ENCODE measurements at places on chromosomes 2 and 18.

DNA sequence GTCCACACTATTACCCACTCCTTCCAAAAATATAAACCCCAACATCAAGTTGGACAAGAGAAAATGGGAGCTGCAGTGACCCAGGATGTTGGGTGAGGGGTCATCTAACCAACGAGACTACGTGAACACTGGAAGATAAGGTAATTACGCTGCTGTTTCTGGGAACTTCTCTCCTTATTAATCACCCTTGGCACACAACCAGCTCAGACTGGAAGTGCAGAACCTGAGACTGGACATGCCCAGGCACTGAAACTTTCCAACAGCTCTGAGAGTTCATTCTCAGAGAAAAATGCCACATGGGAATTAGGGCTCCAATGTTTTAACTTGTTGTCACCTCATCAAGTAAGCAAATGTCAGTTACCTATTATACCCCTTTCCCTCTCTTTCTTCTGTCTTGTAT, 135.3 kb downstream of the CCDC148 start:
- no peak for DNase-seq

GRCh38 chr2:231683292-231684235, 24.8 kb upstream of the PTMA start:
- DNase-seq: no peak

DNA sequence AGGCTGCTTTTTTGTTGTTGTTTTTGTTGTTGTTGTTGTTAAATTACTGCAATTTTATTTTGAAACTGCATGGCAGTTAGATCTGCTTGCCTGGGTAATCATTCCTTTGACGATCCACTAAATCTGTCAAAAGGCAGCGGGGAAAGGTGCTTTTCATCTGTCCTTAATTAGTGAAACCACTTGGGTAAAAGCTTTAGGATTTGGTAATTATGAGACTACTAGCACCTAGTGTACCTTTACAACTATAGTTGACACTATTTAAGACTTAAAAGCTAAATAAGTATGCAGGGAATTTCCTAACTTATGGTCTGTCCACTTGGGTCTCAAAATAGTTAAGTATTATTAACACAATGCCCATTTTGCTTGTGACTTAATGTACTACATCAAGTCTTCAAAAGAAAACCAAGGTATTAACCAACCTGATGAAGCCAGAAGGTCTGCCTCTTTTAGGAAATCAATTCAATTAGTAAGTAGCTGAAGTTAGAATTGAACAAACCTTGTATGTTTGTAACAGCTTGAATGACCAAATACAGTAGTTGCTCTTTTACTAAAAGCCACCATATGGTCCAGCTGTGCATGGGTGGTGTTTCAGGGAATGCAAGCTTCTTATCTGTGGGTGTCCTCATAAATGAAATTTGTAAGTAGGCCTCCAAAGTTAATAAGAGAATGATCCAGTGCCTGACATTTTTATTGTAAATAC, 44.8 kb downstream of the NAB1 start:
- no peak for DNase-seq

DNA sequence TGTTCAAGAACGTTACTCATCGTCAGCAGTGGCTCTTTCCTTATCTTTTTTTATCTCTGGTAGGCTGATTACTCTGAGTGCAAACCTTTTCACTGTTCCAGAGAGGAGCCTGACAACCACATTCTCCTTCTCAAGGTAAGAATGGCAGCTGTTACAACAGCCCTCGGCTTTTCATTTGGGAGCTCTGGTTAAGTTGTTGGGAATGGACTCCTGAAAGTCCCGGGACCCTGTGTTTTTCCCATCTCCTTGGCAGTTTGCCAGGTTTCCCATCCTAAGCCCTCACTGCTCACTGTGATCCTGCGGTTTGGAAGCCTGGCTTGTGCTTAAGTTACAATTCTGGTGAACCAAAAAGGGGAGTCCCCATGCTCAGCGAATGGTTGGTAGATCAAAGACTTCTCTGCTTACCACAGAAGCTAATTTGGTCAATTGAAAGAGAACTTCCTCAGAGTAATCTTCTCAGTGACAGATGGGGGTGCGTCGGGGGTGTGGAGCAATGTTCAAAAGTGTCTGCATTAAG, 122.3 kb downstream of the LYPD6B start:
- no peak for DNase-seq

DNA sequence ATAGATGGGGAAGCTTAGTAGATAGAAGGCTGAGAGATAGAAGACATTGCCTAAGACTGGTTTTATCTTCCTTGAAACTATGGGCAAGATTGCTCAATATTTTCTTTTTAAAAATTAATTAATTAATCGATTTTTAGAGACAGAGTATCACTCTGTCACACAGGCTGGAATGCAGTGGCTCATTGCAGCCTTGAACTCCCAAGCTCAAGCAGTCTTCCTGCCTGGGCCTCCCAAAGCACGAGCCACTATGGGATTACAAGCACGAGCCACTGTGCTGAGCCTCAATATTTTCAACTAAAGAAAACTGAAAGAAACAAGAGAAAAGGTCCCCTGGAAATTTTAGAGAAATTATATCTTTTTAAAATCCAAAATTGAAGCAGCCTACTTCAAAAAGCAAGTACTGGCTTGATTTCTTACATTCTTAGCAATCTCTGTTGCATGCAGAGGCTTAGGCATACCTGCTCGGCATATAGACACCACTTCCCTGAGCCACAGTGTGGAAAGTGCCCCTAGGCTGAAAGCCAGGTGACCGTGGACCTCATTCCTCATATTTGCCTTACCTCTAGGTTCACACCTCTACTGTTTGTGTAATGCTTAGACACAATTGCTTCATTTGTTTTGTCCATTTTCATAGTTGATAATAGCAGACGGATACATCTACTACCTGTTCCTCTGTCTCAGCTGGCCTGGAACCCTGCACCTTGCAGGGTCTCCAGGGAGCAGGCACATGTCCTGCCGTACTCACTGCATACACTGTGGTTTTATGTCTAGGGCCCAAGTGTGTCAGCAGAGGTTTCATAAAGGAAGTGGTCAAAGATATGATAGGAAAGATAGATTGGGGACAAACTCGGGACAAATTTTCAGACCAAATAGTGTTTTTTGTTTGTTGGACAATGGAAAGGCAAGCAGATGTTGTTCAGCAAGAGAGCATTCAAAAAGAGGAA, 166.5 kb upstream of the ALPP start:
- DNase-seq: no peak

DNA sequence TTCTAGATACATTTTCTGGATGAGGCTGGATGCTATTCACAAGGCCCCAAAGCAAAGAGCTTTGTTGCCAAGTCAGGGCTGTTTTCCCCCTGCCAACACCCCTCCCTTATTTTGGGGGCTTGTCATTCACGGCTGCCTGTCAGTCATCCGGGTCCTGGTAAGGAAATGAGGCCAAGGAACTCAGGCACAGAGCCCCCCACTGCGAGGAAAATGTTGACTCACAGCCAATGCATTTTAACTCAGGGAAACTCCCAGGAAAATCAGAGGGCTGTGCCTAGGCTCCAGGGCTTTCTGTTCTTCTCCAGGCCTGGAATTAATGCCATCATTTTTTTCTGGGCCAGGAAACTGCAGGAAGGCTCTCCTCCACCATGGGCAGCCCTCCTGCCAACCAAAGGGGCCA, 241.1 kb downstream of the SMAD2 start:
- no peak for DNase-seq

DNA sequence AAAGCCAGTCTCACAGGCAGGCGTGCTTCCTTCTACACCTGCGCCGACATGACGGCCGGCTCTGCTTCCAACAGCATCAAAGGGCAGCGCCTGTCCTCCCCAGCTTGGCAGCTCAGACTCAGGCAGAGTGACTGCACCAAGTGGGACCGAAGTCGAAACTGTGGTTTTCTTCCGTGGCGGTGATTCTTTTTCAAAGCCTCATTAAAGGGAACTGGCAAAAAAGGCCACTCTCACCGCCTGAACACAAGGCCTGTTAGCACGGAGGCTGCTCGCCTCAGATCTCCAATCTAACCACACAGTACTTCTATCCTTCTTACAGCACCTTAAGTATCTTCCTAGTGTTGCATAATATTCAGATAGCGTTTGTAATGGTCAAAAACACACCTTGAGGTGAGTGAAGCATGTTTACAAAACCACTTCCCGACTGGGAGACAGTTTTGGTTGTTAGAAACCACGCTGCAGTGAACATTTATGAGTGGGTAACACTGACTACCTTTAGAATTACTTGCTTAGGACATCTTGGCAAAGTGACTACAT, 236.4 kb downstream of the HDAC4 start:
- DNase-seq: no peak

- no peak for DNase-seq
Observed at GRCh38 chr2:190415794-190416775, 7.9 kb downstream of the MFSD6 start.

DNA sequence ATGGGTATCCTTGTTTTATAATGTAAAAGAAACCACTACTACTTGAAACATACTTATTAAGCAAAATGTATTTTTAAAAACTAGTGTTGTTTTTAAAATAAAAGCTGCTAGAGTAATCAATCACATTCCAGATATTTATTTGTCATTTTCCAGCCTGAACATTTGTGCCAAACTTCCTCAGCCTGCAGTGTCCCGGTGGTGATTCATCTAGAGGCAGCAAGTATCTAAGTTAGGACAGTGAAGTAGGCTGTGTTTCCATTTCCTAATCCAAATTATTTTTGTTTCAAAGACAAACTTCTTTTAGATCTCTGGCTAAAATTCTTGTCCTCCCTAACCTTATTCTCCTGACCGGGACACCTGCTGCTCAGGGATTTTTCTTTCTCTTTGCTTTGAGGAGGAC, 12.8 kb upstream of the GCG start:
- DNase-seq: no peak

DNA sequence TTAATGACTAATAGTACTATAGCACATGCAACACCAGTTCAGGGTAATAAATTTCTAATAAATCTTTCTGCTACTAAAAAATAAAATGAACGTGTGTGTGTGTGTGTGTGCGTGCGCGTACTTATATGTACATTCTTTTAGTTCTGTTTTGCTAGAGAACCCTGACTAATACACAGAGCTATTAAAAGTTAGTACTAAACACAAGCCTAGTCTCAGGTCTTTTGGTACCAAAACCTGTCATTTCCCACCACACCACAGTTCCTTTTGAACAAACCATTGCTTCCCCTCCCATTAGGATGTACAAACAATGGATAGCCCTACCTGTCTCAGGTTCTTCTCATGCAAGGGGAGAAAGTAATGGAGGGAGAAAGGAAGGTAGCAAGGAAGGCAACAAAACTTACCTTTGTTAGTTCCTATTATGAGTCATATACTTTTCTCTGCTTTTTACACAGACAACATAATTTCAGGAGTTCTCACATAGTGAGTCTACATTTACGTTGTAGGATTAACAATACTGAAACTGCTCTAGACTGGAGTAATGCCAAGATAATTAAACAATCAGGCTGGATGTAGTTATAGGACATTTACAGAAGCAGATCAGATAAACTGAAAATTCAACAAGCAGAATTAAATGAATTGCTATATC, 427.2 kb downstream of the KCNJ3 start:
- no peak for DNase-seq

DNA sequence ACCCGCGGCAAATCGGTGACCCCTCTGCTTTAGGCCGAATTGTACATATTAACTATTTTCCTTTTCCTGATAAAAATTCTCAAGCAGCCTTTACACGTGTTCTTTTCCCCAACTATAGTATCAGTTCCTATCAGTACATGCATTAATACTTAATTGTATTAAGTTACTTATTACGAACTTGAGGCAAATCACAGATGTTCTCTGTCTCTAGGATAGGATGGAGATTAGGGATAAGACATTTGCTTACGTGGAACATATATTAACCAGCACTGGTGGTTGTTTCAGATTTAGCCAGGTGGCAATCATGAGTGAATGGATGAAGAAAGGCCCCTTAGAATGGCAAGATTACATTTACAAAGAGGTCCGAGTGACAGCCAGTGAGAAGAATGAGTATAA, 675 bp downstream of the GEMIN6 start:
- no peak for DNase-seq

- no peak for DNase-seq
Observed at GRCh38 chr18:57950542-57950941, 93.5 kb upstream of the NEDD4L start.

DNA sequence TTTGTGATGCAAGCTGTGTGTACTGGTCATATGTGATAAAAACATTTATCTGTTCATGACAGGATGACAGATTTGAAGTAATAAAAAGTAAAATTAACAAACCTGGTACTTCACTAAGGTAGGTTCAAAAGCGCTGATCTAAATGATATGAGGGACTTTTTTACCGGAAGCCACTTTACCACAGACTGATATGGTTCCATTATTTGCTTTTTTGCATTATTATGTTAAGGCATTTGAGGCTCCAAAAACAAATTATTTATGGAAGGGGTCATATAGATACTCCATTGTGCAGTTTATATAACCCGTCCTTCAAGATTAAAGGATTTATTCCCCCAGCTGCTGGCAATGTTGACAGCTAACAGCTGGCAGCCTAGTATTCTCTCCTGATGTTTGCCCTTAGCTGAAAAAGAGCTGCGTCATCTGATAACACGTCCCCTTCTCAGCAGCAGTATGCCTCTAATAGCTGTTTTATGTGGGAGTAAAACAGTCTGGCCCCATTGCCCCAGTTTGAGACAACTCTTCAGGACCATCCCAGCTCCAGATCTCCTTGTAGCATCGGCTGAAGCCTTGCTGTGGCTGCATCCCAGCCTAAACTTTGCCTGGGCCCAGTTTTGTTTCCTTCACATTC, 84.8 kb upstream of the XIRP2 start:
- DNase-seq: peak; percentile 54

DNA sequence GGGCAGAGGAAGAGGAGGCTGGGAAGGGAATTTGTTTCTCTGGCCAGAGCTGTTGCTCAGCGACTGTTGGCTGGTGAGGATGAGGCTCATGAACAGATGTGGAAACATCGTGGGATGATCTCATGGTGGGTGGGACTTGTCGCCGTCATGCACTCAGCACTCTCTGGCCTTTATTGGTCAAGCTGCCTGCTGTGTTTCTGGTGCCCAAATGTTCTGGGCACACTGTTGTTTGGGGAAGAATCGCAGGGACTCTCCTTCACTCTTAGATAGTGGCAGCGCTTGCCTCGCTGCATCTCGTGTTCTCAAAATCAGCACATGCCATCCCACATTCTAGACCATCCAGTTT, 145.6 kb downstream of the AGAP1 start:
- no peak for DNase-seq

- DNase-seq: no peak
Observed at GRCh38 chr2:38427936-38428335, 50.9 kb upstream of the ATL2 start.

DNA sequence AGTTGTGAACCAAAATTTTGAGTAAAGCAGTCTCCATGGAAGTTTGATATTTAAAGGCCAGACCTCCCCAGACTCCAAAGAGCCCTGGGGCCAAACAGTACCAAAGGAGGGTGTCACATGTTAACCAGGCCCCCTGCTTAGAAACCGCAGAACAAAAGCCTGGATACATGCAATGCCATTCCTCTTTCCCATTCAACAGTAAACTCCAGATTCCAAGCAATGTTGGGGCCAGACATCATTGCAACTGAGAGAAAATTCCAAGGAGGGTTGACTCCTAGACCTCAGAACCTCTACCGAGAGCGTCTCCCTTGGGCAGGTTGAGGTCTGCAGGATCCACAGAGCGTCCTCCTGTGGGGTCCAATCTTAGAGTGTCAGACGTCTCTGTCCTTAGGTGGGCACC, 404.4 kb upstream of the SYT4 start:
- no peak for DNase-seq
